T-helper 1 cell treated with Interleukin-12 subunit alpha and Interleukin-12 subunit beta and Interleukin-4 antibody, amounts not matched to agents 30 ng/mL and 1 ng/mL, for 36 hours (primary cell): ENCODE measurements at places on chromosomes 1 and 21. TPM values are rescaled to one million over a fixed set of nuclear protein-coding genes. Genes with fewer than 3 reads are reported as not detected.

The GNAT2 gene
- 0.15 TPM in 1 of 2 replicates, not detected in the other for total RNA-seq

The OR14K1 gene
- total RNA-seq: not detected in 2 replicates

The PCP4L1 gene
- total RNA-seq: 0.15 and 0.29 TPM in 2 replicates

The LMOD1 gene
- not detected in 2 replicates for total RNA-seq

The FCRLA gene
- not detected in 2 replicates for total RNA-seq

The PGLYRP4 gene
- total RNA-seq: not detected in 2 replicates

The CLDN8 gene
- total RNA-seq: not detected in 2 replicates

The LCE2A gene
- not detected in 2 replicates for total RNA-seq

The SLC44A3 gene
- total RNA-seq: 0.15 and 0.22 TPM in 2 replicates

The ARHGEF2 gene
- total RNA-seq: 181 and 188 TPM in 2 replicates

The BRDT gene
- 0.25 TPM in 1 of 2 replicates, not detected in the other for total RNA-seq

The KRTAP20-4 gene
- not detected in 2 replicates for total RNA-seq

The HOOK1 gene
- total RNA-seq: 2.9 and 3.5 TPM in 2 replicates

The KRTAP7-1 gene
- not detected in 2 replicates for total RNA-seq

The SPRR2G gene
- not detected in 2 replicates for total RNA-seq

The ORC1 gene
- total RNA-seq: 23.0 and 24.0 TPM in 2 replicates

The TMPRSS15 gene
- not detected in 2 replicates for total RNA-seq

The C2CD4D gene
- total RNA-seq: 0.66 and 0.83 TPM in 2 replicates

The ZSWIM5 gene
- 0.17 and 0.42 TPM in 2 replicates for total RNA-seq

The RGS1 gene
- total RNA-seq: 25.2 and 27.3 TPM in 2 replicates

The SLC16A4 gene
- 0.15 and 0.56 TPM in 2 replicates for total RNA-seq

The HRNR gene
- not detected in 2 replicates for total RNA-seq

The VWA1 gene
- 1.6 and 2.0 TPM in 2 replicates for total RNA-seq
